ENCODE measurements at places on chromosomes 4 and X.

GRCh38 chr4:11469650-11470437, 41.1 kb upstream of the HS3ST1 start:
- no peak for DNase-seq

DNA sequence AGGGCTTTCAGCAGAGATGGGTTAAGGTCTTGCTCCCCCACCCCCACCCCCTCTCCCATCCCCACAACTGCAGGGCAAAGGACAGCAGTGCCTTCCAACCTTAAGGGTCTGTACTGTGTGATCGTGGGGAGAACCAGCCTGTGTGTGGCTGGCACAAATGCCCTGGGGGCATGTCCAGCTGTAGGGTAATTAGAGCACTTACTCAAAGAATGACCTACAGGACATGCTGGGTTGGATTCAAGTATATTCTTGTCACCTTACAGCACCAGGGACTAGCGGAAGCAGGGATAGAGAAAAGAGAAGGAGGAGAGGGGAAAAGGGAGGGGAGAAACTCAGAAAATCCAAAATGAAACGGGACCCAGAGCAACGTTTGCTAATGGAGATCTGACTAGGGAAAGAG, 191.3 kb upstream of the GATB start:
- DNase-seq = no peak

DNA sequence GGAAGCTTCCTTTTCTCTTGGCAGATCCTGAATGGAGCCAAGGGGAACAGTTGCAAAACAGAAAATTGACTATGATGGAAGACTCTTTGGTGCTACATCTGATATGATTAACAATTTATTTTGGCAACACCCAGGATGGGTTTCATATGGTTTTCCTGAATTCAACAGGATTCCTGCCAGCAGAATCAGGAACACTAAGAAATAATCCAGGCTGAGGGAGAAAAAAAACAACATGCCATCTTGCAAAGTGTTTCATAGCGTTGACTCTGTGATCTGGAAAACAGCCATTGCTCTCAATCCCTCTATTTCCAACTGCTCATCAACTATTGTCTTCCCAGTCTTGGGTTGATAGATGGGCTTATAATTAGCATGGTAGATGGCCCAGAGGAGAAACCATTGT, 303.8 kb upstream of the KLF3 start:
- no peak for DNase-seq

GRCh38 chr4:100657187-100657586, 139.4 kb upstream of the EMCN start:
- no peak for DNase-seq

GRCh38 chrX:112211459-112211858, 128.9 kb upstream of the TRPC5 start:
- no peak for DNase-seq

- DNase-seq = no peak
Measured at GRCh38 chrX:7047951-7048350, 99.6 kb upstream of the STS start.

GRCh38 chr4:47855350-47855749, 17.5 kb upstream of the CORIN start:
- no peak for DNase-seq

GRCh38 chr4:84379917-84380641, 119.0 kb downstream of the NKX6-1 start:
- no peak for DNase-seq
